T-helper 2 cell (primary cell): ENCODE measurements at places on chromosomes 16 and 17.

- no peak for DNase-seq
Observed at GRCh38 chr17:39194089-39194984, 3.1 kb downstream of the CACNB1 start.

- no peak for DNase-seq
Observed at GRCh38 chr17:72426321-72426720, 305.5 kb downstream of the SOX9 start.

DNA sequence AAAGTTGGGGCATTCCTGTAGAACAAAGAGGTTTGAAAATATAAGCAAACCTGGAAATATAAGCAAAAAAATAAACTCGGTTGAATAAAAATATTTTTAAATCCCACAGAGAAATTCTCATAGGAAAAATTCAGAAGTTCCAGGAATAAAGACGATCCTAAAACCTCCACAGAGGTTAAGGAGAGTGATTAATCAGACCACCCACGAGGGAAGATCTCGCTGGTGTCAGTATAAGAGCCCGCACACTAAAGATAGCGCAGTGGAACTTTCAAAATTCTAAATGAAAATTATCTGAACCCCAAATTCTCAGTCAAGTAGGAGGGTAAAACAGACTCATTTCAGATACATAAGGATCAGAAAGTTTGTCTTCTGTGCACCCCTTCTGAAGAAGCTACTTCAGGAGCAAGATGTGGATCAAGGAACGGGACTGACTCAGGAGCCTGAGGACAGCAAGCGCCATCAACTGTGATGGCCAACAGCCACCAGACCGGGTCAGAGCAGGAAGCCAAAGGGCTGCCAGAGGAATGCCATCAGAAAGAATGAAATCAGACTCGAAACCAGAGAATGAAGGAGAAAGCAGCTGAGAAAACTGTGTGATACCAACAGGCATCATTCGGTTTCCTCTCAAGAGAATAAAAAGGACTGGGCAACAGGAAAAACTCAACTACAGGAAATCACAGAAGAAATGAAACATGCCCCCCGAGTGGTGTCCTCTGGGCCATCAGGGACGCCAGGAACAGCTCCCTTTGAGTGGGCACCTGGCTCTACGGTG is 66.9 kb downstream of the CYTH1 start:
- no peak for DNase-seq

DNA sequence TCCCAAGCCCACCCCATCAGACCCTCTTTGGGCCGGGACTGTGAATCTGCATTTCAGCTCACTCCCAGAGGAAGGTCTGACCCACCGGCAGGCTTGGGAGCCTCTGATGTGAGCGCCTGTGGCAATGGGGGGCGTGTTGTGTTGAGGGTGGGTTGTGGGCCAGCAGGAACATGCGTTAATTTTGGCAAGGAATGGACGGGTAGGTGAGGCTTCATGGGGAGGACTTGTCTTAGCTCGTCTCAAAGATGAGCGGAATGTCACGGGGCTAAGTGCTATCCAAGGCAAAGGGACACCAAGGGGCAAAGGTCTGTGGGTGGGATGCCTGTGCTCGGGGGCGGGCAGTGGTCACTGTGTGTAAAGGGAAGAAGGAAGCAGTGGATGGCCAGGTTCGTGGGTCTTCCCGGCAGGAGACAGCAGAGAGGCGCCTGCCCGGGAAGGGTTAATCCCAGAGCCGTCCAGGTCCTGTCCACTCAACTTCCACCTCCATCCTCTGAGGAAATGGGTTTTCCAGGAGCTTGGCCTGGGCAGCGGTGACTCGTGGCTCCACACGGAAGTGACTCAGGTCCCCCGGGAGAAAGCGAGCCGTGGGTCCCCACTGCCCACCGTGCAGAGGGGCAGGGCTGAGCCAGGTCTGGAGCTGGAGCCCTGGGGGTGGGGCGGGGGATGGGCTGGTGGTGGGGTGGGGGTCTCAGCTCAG is 17.4 kb downstream of the ADGRG1 start:
- no peak for DNase-seq

GRCh38 chr17:9842057-9842758 is 16.5 kb downstream of the GLP2R start:
- no peak for DNase-seq

GRCh38 chr17:62963296-62963695 is 2.7 kb upstream of the TANC2 start:
- DNase-seq: no peak

GRCh38 chr17:32586666-32587065 is 99.9 kb downstream of the CDK5R1 start:
- no peak for DNase-seq

DNA sequence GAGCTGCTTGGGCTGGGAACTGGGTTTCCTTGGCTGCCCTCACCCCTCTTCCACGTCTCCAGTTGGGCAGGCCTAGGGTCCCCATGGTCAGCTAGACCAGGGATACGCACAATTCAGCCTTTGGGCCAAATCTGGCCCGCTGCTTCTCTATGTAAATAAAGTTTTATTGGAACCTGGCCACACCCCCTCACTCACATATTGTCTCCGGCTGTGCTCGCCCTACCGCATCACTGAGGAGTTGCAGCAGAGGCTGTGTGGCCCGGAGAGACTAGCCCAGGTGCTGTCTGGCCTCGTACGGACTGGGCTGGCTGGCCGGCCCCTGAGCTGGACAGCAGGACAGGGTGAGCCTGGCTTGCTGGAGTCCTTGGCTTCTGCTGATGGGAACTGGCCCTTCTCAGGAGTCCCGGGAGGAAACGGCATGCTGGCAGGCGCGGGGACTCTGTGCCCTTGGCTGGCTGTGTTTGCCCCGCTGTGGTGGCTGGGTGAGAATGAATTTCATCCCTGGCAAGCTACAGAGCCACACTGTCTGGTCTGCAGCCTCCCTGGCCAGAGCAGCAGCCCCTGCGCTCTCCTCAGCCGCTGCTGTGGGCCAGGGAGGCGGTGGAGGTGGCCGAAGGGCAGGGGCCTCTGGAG is 82.0 kb downstream of the ENGASE start:
- DNase-seq: no peak

DNA sequence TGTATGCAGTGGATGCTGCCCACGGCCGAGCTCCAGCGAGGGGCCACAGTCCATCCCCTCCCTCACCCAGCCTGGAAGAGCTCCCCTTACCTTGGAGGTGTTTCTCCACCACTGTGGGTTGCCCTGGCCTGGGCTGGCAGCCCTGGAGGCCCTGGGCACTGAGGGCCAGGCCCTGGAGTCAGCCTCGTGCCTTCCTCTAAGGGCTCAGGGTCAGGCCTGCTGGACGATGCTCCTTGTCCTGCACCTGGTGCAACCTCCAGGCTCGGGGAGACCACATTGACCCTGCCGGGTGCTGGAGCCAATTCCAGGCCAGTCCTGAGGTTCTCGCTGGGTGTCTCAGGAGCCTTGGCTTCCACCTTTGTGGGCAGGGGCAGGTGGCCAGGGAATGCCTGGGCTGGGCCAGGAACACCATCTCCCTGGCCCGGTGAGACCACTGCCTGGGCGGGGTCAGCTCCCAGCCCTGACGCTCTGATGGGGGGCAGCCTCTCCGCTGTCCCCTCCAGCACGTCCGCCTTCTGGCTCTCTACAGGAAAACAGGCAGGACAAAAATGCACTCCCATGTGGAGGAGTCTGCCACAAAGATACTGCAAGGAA is 10.4 kb downstream of the MYLK3 start:
- no peak for DNase-seq

DNA sequence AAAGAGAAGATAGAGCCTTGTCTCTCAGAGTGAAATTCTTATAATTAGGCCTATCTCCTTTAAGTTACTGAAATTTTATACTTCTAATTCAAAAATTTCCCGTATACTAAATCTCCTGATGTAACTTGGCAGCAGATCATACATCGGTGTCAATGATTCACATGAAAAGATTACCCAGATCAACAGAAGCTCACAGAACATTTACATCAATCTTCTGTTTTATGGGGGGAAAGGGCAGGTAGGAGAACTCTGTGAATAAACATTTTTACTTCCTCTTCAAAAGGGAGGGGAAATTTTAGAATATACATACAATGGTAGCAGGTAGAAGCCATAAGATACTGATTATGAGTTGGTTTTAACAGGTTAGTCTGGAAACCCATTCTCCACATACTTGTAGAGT is 43.1 kb downstream of the PHLPP2 start:
- no peak for DNase-seq

GRCh38 chr16:3188925-3189825 is 1.2 kb downstream of the OR1F1 start:
- no peak for DNase-seq

DNA sequence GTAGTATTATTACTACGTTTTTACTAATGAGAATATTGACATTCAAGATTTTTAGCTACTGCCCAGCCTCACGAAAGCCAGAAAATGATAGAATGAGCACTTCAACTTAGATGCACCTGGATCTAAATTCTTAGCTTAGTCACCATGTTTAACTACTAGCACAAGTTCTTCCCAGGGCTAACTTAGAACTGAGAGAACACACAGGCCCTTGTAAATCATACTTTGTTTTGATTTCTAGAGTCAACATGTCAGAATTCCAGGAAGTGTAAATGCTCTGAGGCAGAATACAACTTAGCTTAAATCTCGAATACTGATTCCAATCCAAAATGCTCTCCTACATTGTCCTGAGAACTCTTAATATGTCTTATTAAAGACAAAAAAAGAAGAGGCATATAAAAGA is 6.8 kb upstream of the ACSM1 start:
- no peak for DNase-seq

DNA sequence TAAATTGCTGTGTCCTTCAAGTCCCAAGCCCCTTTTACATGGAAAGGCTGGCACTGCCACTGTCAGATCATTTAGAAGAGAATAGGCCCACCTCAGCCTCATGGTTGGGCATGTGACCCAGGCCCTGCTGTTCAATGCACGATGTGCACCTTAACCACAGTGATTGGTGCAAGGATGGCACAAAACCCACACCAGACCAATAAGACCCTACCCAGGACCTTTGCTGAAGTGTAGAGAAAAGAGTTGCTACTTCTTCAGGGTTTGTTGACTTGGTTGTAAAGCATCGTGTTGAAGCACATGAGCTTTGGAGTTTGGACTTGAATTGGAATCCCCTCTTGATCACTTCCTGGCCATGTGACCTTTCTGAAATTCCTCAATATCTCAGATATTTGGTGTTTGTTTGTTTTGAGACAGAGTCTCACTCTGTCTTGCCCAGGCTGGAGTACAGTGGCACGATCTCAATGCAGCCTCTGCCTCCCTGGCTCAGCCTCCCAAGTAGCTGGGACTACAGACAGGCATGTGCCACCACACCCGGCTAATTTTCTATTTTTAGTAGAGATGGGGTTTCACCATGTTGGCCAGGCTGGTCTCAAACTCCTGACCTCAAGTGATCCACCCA is 24.8 kb downstream of the DNAJA2 start:
- DNase-seq: no peak

DNA sequence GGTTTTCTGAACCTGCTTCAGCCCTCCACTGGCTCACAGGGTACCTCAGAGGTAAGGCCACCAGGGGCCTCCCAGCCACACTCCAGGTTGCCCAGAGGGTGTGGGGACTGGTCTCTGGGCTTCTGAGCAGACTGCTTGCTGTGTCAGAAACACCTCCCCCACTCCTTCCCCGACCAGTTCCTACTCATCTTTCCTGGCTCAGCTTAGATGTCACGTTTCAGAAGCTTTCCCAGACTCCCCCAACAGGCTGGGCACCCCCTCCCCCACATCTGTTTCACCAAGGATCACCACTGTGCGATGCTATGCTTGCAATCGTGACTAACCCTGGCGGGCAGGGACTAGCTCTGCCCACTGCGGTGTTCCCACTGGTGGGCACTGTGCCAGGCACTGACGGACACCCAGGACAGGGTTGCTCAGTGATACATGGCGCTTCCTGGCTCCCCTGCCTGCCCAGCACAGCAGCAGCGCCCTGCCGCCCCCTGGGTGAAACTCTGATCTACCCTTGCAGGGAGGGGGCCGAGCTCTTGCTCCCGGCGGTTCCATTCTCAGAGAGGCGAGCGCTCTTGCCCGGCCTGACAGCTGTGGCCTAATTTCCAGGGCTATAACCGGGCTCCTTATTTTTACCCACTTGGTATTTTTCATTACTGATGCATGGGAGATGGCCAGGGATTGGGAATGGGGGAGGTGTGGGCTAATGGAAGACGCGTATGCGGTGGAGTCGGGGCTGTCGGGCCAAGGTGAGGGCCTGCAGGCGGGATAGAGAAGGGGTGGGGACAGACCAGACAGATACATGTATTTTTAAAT is 29.4 kb upstream of the MTSS2 start:
- DNase-seq: no peak

DNA sequence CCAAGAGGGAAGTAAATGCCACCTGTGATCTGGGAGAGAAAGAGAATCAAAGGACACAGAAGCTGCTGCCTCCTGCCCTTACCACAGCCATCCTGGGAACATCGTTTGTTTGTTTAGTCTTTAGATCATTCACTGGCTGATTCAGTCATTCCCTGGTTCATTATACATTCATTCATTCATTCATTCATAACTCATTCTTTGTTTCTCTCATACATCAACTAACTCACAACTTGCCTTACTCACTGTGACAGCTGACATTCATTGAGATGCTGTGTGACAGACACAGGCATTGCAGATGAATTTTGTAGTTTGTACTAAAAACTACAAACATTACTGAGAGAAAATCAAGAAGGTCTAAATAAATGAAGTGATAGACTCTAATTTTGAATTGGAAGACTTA is 291.0 kb upstream of the TNRC6C start:
- DNase-seq: peak; percentile 72

DNA sequence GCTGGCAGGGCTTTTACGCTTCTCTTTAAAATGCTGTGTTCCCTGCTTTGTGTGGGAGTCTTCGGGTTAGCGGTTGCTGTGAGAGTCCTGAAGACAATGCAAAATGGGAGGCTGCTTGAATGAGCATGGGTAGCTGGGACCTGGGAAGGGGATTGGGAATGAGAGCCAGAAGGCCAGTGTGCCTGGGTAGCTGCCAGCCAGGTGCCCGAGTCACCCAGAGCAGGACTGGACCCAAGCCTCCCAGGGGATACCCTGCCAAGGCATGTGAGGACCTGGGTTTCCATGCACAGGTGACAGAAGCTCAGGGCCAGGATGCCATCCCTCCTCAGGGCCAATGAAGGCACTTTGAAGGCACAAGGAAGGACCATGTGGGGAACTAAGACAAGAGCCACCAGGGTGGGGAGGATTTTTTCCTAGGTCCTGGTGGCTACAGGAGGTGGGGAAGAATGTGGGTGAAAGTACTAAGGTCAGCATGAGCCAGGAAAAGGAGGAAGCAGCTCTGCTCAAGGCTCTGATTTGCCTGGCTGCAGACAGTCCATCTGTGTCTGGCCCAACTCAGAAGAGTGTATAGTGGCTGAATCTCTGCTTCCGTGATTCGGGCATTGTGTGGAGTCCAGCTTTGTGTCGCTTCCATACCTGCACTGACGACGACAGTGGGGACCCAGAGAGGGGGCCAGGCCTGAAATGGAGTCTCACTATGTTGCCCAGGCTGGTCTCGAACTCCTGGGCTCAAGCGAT is 20.5 kb downstream of the TMEM94 start:
- no peak for DNase-seq

DNA sequence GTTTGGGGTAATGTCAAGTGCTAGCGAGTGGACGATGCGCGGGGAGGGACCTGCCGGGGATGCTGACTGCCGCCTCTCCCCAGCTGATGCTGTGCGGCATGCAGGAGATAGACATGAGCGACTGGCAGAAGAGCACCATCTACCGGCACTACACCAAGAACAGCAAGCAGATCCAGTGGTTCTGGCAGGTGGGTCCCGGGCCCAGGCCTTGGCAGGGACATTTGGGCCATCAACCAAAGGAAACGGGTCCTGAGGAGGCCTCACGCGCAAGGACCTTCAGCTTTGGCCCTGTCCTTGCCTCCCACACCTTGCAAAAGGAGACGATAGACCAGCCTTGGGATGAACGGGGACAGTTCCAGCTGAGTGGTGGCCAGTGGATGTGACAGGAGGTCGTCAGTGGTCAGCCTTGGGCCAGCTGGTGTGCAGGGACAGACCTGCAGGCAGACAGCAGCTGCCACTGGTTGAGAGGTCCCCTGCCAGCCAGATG is 13.6 kb upstream of the CLEC18A start:
- no peak for DNase-seq
